ENCODE measurements at places on chromosomes 3 and 15. TPM values are rescaled to one million over a fixed set of nuclear protein-coding genes. Genes with fewer than 3 reads are reported as not detected.

- DNase-seq: no peak
These were observed 33.9 kb upstream of the TOPBP1 start for GRCh38 chr3:133695560-133696171.

DNA sequence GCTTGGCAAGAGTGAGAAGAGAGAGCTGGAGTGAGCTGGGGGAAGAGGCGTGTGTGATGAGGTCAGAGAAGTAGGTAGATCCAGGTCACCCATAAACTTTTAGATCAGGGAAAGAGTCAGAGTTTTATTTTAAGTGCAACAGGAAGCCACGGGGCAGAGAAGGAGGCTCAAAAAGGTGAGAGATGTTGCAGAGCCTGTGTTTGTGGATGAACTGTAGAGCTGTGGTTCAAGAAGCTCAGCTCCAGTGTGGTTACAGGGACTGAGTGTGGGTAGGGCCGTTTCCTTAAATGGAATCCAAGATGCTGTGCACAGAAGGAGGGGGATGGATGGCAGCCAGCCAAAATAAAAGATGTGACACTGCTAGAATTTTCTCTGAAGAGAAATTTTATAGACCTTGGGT is 337.2 kb downstream of the SATB1 start:
- no peak for DNase-seq

DNA sequence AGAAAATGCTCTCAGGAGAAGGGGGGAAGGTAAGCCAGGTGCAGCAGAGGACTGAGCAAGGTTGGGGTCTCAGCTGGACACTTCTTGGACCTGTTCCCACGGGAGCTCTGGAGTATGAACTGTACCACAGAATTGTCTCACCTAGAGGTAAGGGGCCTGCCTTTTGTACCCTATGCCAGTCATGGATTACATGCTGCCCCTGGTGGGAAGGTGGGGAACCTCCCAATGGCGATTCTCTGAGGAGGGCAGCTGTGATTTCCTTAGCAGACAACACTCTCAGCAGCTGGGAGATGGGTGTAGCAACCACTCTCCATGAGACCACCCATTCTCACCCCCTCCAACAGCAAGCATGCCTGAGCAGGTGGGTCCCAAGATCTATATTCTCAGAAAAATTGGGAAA is 329.4 kb upstream of the CTNNB1 start:
- no peak for DNase-seq

The ANKDD1A gene
- 0.16 TPM for total RNA-seq

Data from MCF 10A (cell line).